Bronchus fibroblast of lung (primary cell): ENCODE measurements at places on chromosomes 4 and X. TPM values are rescaled to one million over a fixed set of nuclear protein-coding genes. Genes with fewer than 3 reads are reported as not detected.

The ARX gene
- total RNA-seq, result not detected in 2 replicates

The IL1RAPL1 gene
- total RNA-seq, result 0.17 and 0.45 TPM in 2 replicates

The MOB1B gene
- 4.9 and 7.9 TPM in 2 replicates for total RNA-seq

The LNX1 gene
- 0.17 and 0.59 TPM in 2 replicates for total RNA-seq

The SHISA3 gene
- 2.2 and 2.7 TPM in 2 replicates for total RNA-seq

The SORCS2 gene
- total RNA-seq, result under 0.01 TPM in 1 of 2 replicates, not detected in the other

The HMX1 gene
- total RNA-seq, result not detected in 2 replicates

The TET2 gene
- 4.5 TPM in 2 replicates for total RNA-seq

The MEPE gene
- not detected in 2 replicates for total RNA-seq

The NAP1L3 gene
- total RNA-seq, result 0.89 and 1.8 TPM in 2 replicates

The TLR1 gene
- 0.15 and 0.84 TPM in 2 replicates for total RNA-seq

The TLR3 gene
- total RNA-seq, result 1.0 and 1.5 TPM in 2 replicates

The FDCSP gene
- total RNA-seq, result 0.67 TPM in 1 of 2 replicates, not detected in the other

The BEX4 gene
- 15.0 and 15.6 TPM in 2 replicates for total RNA-seq

The ENPEP gene
- total RNA-seq, result under 0.01 and 0.15 TPM in 2 replicates

The GABRA4 gene
- total RNA-seq, result not detected in 2 replicates

The DAPP1 gene
- not detected in 2 replicates for total RNA-seq
